Iris pigment epithelial cell (primary cell): ENCODE measurements at places on chromosomes 3 and 15.

GRCh38 chr3:127106053-127106452 lies 86.9 kb upstream of the PRR23E start:
- no peak for DNase-seq

- no peak for DNase-seq
Measured at GRCh38 chr15:66130496-66131034, 123.0 kb downstream of the MEGF11 start.

DNA sequence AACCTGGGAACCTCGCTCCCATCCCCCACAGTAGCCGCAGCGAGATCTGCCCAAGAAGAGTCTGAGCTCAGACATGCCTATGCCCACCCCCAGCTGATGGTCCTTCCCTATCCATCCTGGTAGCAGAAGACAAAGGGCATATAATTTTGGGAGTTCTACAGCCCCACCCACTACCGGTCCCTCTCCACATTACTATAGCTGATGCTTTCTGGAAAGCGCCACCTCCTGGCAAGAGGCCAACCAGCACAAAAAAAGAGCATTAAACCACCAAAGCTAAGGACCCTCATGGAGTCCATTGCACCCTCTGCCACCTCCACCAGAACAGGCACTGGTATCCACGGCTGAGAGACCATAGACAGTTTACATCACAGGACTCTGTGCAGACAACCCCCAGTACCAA lies 168.4 kb downstream of the MEGF11 start:
- no peak for DNase-seq

DNA sequence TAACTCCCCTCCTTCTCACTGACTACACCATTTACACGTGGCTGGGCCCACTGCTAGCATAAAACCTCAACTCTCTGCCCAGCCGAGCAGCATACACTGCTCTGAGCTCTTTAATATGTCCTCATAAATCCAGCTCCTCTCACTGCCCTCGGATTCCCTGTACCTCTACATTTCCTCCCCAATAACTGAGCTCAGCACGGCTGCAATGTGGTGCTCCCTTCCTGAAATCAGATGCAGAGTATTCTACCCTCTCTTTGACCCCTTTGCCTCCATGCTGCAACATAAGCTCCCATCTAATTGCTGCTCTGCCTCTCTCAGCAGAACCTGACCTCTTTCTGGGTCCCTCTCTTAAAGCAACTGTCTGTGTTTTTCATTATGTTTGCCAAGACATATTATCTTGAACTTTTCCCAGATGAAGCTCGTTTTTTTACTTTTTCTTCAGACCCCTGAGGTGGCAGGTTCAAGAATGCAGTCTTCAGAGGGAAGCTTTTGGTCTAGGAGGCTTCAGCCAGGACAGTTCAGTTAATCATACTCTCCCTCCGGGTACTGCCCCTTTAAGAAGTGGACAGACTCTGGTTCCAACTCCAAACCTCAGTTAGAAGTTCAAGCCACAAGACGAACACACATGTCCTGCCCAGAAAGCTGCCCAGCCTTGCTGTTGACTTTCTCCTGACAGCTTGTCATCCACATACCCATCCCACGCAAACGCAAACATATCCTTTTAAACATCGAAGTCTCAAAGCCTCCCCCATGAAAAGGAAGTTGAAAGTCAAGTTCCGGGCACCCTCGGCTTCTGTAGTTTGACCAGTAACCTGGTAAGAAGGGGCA lies 81.1 kb upstream of the NEO1 start:
- peak; percentile 16 for DNase-seq

GRCh38 chr15:100033140-100033857 lies 300.1 kb upstream of the LYSMD4 start:
- peak; percentile 5 for DNase-seq

GRCh38 chr15:64635499-64636495 lies 139.6 kb downstream of the RBPMS2 start:
- peak; percentile 94 for DNase-seq

DNA sequence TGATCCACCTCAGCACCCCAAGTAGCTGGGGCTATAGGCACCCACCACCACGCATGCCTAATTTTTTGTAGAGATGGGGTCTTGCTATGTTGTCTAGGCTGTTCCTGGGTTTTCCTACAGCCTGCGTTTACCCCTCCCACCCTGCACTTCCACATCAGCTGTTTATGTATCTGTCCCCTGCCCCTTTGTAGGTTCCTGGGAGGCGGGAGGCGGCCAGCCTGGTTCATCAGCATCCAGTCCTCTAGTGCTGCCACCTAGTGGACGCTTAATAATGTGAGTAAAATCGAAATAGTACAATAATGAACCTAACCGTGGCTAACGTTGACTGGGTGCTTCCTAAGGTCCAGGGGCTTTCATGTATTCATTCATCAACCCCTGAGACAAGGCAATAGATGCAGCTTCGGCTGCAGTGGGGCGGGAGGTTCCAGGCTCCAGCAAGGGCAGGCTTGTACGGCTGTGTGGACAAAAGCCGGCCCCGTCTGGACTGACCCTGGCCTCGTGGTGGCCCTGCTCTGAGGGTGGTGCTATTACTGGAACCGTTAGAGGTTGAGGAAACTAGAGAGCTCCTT lies 1.2 kb upstream of the LCTL start:
- peak; percentile 70 for DNase-seq

DNA sequence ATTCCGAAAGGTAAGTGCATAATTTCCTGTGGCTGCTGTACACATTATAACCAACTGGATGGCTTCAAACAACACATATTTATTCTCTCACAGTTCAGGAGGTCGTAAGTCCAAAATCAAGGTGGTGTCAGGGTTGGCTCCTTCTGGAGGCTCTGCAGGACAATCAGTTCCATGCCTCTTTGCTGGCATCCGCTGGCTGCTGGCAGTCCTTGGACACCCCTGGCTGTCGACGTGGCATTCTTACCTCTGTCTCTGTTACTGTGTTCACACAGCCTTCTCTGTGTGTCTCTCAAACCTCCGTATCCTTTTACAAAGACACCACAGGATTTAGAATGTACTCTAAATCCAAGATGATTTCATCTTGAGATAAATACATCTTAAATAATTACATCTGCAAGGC lies 398.8 kb upstream of the ATP10A start:
- DNase-seq = no peak

DNA sequence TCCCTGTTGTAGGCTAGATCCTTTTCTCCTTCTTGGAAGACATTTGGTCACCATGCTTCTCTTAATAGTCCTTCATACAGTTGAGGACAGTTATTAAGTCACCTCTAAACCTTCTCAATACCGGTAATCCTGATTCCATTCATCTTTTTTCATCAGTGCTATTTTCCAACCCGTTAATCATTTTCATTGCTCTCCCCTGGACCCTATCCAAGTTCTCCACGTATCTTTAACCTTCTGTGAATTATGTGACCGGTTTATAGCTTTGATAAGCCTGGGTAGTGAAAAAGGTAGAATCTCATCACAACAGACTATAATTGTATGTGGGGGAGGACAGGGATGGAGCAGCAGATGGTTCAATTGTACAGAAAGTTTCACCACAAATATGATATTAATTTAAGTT lies 168.5 kb downstream of the MECOM start:
- DNase-seq = no peak

DNA sequence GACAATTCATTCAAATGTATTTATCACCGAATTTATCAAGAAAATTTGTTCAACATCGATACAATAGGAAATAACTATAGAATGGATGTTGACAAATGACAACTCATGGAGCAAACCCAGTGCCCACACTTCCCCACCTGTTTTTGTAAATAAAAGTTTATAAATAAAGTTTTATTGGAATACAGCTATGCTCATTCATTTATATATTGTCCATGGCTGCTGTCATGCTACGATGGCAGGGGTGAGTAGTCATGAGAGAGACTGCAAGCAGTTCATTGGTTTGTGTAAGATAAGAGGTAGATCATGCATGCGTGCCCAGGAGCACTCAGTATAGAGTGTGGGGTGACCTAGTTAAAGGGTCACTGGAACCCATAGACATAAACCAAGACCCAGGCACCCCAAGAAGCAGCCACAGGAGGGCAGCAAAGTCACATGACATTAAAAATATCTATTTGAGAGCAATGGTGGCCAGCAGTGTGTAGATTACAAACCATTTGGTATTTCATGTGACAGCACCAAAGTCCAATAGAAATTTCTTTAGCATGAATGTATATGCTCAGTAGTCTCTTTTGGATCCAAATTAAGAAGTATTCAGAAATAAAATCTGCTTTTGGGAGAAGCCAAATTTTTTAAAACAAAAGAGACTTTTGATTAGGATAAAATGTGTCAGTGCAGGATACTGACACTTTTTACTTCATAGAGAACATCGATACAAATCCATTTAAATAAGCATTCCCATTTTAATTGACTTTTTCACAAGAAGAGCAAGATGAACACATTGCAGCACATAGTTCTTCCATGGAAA lies 794.8 kb downstream of the MCTP2 start:
- DNase-seq = peak; percentile 64

- DNase-seq = peak; percentile 84
Measured at GRCh38 chr3:47661121-47661752, 82.6 kb upstream of the CSPG5 start.

- peak; percentile 58 for DNase-seq
Measured at GRCh38 chr3:150216041-150216811, 191.9 kb upstream of the TSC22D2 start.

DNA sequence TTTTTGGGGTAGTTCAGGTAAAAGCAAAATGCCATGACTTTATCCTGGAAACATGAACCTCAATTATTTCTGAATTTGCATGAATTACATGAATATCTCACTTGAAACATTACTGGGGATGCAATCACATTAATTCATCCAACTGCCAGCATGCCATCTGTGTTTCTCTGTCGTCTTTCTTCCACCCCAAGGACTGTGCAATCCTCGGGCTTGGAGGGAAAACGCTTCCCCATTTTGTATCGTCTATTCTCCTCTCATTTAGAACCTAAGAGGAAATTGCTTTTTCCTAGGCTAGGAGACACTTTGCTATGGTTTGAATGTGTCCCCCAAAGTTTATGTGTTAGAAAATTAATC lies 109.4 kb downstream of the SQOR start:
- DNase-seq = no peak

GRCh38 chr3:69696367-69696766 lies 42.9 kb upstream of the MITF start:
- DNase-seq = no peak

GRCh38 chr3:19213603-19214220 lies 65.4 kb downstream of the KCNH8 start:
- no peak for DNase-seq

- DNase-seq = no peak
Measured at GRCh38 chr15:99257107-99257750, 5.9 kb downstream of the LRRC28 start.

DNA sequence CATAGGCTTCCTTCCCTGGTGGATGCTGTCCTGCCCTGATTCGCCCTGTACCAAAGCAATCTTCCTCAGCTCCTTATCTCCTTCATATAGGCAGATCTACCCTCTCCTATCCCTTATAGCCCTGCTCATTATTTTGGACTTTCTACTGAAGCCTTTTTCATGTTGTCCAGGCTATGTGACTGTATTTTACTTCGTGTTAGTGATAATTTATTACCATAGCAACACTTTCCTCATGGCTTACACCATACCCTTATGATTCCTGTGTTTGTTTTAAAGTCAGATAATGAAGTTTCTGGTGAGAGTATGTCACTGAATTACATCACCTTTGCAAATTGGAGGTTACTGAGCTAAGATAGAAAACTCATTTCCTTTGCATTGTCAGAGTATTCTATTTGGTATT lies 352.6 kb downstream of the NLGN1 start:
- DNase-seq = peak; percentile 45

DNA sequence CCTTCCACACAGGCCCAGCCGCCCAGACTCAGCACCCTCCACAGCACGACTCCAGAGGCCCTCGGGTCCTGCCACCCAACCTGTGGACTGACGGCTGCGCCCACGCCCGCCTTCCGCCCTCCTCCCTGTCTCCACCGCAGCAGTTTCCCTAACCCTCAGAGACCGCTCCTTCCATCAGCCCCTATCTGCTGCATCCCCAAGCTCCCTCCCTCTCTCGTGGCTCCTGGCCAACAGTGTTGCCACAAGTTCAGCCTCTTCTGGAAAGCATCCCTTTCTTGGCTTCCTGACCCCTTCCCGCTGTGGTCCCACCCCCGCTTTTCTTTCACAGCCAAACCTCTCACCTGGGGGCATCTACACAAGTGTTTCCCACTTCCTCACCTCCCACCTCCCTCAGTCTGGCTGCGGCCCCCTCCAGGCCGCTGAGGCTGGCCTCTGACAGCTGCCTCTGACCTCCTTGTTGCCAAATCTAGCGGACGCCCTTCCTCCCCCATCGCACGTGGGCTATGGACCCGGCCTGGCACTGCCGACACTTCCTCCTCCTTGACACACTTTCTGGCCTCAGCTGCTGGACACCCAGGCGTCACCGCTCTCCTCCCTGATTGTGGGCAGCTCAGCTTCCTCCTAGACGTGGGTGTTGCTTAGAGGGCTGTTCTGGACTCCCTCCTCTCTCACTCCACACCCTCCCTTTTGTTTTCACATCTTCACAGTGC lies 168.8 kb upstream of the TLE3 start:
- peak; percentile 34 for DNase-seq

GRCh38 chr3:173586166-173586565 lies 188.6 kb downstream of the NLGN1 start:
- DNase-seq = no peak

GRCh38 chr15:63476229-63476632 lies 28.2 kb upstream of the USP3 start:
- peak; percentile 99 for DNase-seq

GRCh38 chr3:37641556-37641955 lies 220.1 kb upstream of the CTDSPL start:
- DNase-seq = no peak

DNA sequence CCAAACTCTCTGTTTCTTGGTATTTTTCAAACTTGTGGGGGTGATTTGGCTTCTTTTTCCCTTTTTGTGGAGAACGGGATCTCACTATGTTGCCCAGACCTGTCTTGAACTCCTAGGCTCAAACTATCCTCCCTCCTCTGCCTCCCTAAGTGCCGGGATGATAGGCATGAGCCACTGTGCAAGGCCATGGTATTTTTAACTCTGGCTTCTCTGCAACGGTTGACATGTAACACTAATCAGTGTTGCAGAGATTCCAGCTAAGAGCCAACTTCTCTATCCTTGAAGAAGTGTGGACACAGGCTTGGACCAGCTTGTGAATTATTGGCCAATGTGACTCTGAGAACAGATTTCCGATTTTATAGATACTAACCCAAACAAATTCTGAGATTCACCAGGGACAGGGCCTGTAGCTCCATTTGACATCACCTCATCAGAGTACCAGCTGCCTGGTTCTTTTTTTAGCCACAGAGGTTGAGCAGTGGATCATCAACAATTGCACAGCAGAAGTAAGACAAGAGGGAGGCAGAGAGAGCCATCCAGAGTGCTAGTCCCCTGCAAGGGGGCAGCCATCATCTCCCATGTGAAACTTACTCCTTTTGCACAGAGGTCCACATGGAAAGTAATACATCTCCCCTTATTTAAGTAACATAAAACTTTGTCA lies 98.1 kb upstream of the SYNPR start:
- no peak for DNase-seq
